ENCODE measurements at places on chromosomes 1 and 21. TPM values are rescaled to one million over a fixed set of nuclear protein-coding genes. Genes with fewer than 3 reads are reported as not detected.

GRCh38 chr1:15540186-15540585, 13.5 kb downstream of the DNAJC16 start:
- DNase-seq = no peak
- H3K4me3 ChIP-seq = no peak overlapping the region
- no peak overlapping the region for H3K27ac ChIP-seq
- no peaks in the 10 kb centered on the region for H3K4me1 ChIP-seq
- peaks cover 97% of the 10 kb centered on the region for H3K36me3 ChIP-seq
- no peaks in the 10 kb centered on the region for H3K27me3 ChIP-seq

- no peaks in the 10 kb centered on the region for H3K36me3 ChIP-seq
- H3K4me1 ChIP-seq = peaks cover 19% of the 10 kb centered on the region
- DNase-seq = no peak
Observed at GRCh38 chr1:116501125-116501869, 69.5 kb downstream of the CD58 start.

DNA sequence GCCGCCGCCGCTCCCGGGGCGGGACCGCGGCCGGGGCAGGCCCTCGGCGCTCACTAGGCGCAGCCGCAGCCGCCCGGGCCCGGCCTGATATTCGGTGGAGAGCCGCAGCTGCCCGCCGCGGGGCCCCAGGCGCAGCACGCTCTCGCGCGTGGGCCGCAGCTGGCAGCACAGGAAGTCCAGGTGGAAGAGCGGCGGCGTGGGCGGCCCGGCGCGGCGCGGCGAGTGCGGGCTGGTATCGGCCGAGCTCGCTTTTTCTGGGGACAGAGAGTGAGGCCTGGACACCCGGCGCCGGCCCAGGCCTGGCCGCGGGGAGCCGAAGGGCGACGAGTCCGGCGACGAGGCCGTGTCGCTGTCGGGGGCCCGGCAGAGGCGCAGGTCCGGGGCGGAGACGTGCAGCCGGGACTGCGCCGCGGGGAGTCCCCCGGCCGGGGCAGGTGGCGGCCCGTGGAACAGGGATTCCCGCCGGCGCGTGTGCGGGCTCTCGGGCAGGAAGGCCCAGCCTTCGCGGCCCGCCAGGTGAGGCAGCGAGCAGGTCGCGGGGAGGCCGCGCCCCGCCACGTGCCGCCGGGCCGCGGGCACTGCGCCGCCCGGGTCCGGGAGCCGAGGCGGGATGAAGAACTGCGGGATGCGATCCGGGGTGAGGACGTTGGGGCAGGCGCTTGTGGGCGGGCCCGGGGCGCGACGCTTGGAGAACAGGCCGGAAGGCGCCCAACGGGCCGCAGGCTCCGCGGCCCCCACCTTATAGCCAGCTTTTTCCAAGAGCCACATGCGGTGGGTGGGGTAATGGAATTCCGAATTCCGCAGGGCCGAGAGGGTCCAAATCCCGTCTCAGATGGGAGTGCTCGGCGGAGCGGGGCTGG, 1.2 kb downstream of the C2CD4D start:
- H3K36me3 ChIP-seq = no peaks in the 10 kb centered on the region
- H3K27ac ChIP-seq = no peak overlapping the region
- H3K4me1 ChIP-seq = peaks cover 30% of the 10 kb centered on the region
- peaks cover 22% of the 10 kb centered on the region for H3K27me3 ChIP-seq
- DNase-seq = no peak

DNA sequence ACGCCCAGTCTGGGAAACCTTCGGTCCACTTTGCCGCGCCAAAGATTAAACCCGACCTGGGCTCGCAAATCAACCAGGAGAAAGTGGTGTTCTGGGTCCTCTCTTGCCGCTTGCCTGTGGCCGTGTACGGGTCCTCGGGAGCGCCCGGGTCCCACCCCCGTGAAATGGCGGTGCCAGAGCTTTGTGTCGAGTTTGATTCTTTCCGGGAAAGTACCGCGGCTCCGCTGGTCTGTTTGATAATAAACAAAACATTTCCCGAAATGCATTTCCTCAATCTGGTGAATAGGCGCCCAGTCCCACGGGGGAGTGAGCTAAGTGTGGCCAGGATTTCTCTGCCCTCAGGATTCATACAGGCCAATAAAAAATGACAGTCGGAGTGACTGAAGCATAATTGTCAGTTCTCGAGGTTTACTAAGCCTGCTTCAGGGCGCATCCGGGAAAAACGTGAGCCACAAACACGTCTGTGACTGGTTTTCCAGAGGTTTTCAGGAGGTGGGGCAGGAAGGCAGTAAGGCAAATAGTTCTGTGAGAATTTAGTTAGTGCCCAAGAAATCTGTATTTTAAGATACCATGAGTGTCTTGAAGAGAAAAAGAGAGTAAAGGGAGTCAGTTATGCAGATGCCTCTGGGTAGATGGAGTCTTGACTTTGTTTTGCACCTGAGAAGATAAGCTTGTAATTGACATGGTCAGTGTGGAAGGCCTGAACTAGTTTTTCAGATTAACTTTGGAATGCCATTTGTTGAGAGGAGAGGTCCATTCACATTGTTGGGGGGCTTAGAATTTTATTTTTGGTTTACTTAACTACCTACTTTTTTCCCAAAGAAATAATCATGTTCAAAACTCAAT, 675 bp downstream of the IFNAR1 start:
- peak; percentile 94 for DNase-seq
- no peaks in the 10 kb centered on the region for H3K27me3 ChIP-seq
- H3K4me3 ChIP-seq = peak overlapping the region; percentile 79
- peak overlapping the region; percentile 95 for H3K27ac ChIP-seq

GRCh38 chr1:22763487-22764200, 53.0 kb downstream of the EPHB2 start:
- H3K4me3 ChIP-seq = no peak overlapping the region
- no peaks in the 10 kb centered on the region for H3K4me1 ChIP-seq
- H3K27ac ChIP-seq = no peak overlapping the region
- no peaks in the 10 kb centered on the region for H3K27me3 ChIP-seq

The RYR2 gene
- 29.8 TPM for total RNA-seq

The CD84 gene
- 2.7 TPM for total RNA-seq

DNA sequence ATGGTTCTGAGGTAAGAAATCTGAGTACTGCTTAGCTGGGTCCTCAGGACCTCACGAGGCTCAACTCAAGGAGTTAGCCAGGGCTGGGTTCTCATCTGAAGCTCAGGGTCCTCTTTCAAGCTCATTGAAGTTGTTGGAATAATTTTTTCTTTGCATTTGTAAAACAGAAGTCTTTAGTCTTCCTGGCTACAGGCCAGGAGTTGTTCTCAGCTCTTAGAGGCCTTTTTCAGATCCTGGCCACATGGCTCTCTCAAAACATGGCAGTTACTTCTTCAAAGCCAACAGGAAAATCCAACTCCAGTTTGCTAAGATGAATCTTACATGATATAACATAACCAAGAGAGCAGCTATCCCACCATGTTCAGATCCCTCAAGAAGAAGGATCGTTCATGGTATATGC, 92.3 kb upstream of the CHODL start:
- no peaks in the 10 kb centered on the region for H3K36me3 ChIP-seq
- DNase-seq = no peak
- H3K4me3 ChIP-seq = no peak overlapping the region
- H3K27ac ChIP-seq = no peak overlapping the region
- no peaks in the 10 kb centered on the region for H3K27me3 ChIP-seq
- no peaks in the 10 kb centered on the region for H3K4me1 ChIP-seq

The RPRD2 gene
- total RNA-seq = 27.9 TPM

The LAX1 gene
- total RNA-seq = 0.13 TPM

The ARHGEF11 gene
- 43.7 TPM for total RNA-seq

- no peak overlapping the region for H3K4me3 ChIP-seq
- DNase-seq = no peak
- H3K4me1 ChIP-seq = peaks cover 21% of the 10 kb centered on the region
- H3K27me3 ChIP-seq = no peaks in the 10 kb centered on the region
Observed at GRCh38 chr1:55277377-55278130, 62.4 kb upstream of the USP24 start.

DNA sequence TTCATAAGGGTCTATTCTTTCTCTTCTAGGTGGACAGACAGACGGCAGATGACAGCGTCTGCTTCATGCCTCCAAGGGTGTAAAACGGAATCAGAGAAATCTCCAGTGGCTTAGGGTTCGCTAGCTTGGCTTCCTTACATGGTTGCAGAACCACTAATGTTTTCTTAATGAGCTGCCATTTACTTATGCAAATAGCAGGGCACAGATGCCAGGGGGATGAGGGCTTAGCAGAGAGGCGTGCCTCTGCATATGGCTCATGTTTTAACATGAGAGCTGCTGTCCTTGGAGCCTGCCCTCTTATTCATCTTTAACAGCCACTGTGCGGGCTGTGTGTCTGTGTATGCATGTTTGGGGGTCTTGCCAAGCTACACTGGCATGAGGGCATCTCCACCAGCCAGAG, 119.6 kb downstream of the IER5 start:
- no peak for DNase-seq

- peaks cover 16% of the 10 kb centered on the region for H3K4me1 ChIP-seq
- no peaks in the 10 kb centered on the region for H3K36me3 ChIP-seq
- peak overlapping the region; percentile 46 for H3K4me3 ChIP-seq
- H3K27ac ChIP-seq = peak overlapping the region; percentile 44
- no peaks in the 10 kb centered on the region for H3K27me3 ChIP-seq
Observed at GRCh38 chr1:166947398-166948043, 27.8 kb downstream of the ILDR2 start.

- no peak for DNase-seq
- no peaks in the 10 kb centered on the region for H3K36me3 ChIP-seq
- no peak overlapping the region for H3K27ac ChIP-seq
- peaks cover 63% of the 10 kb centered on the region for H3K4me1 ChIP-seq
- no peak overlapping the region for H3K4me3 ChIP-seq
Observed at GRCh38 chr1:205746757-205747412, 3.1 kb downstream of the NUCKS1 start.

DNA sequence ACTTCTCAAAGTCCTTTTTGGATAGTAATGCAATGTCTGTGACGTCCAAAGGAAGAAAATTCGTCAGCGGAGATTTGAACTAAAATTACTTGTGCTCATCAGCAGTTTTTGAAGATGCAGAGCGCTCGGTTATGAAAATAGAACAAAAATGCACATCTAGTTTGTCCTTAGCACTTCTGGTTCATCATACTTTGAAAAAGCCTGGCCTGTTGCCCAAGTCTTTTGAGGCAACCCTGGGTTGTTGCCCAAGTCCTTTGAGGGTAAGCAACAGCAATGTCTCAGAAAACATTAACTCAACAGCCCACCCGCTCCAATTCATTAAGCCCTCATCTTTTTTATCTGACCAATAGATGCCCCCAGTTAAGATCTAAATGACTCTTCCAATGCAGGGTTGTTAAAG, 91.9 kb downstream of the HUNK start:
- H3K27me3 ChIP-seq = no peaks in the 10 kb centered on the region
- no peak overlapping the region for H3K4me3 ChIP-seq
- H3K4me1 ChIP-seq = no peaks in the 10 kb centered on the region
- H3K27ac ChIP-seq = no peak overlapping the region

The FAM151A gene
- not detected for total RNA-seq
